Posterior cingulate gyrus (tissue), 11 donors: ENCODE measurements at places on chromosomes 4 and X.
A peak's percentile ranks its signal among the peaks of the same experiment; 100 is the strongest.

DNA sequence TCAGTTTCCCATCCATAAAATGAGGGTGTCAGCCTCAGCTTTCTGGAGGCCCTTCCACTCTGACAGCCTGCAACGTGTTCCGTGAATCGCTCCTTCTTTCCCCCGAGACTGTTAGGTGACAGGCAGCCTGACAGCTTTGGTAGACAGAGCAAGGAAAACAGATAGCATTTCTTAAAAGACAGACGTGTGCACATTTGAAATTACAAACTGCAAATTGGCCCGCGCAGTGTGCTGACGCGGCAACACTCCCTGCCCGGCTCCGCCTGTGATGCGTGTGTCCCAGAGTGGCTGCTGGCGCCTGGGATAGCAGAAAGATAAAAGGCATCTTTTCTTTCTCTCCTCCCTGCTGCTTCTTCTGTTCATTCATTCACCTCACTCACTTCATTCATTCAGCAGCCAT is 245.3 kb downstream of the AFAP1 start:
- peak; percentile 74 for DNase-seq

DNA sequence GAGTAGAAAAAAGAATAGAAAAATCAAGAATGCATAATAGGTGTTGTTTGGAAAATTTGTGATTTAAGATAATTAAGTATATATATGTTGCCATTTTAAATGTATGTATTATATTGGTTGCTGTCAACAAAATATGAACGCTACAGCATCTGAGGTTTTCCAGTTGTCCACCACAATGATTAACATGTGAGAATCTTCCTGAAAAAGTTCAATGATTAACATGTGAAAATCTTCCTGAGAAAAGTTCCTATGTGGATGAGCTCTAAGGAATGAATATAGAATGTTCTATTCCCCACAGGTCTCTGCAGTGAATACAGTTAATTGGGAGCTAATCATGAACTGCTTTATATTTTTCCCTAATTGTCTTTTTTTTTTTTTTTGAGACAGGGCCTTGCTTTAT is 214.7 kb downstream of the CBR4 start:
- DNase-seq: no peak

DNA sequence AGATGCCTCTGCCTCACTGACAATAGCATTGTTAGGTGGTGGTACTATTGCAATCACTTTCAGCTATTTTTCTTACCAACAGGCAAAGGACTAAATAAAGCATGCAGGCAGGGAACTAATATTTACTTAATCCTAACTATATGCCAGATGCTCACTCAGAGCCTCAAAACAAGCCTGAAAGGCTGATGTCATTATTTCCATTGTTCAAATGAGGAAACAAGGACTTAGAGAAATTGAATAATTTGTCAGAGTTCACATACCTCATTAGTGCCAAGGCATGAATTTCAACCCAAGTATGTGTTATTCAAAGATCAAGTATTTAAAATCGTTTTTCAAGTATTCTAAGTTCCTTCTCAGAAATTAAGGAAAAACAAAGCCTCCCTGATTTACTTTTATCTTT is 374.9 kb upstream of the TECRL start:
- DNase-seq: no peak

GRCh38 chrX:13732246-13733067 is 2.0 kb downstream of the TRAPPC2 start:
- DNase-seq: no peak

GRCh38 chr4:145280541-145280940 is 100.2 kb upstream of the OTUD4 start:
- DNase-seq: no peak

GRCh38 chr4:825063-825970 is 612 bp downstream of the CPLX1 start:
- peak; percentile 85 for DNase-seq
